ENCODE measurements at places on chromosomes 5 and 9.

GRCh38 chr5:143318270-143318669 is 85.2 kb downstream of the NR3C1 start:
- no peak for DNase-seq

- no peak for DNase-seq
Measured at GRCh38 chr9:95870906-95871305, 4.6 kb upstream of the ERCC6L2 start.

- DNase-seq, result no peak
Measured at GRCh38 chr5:14628346-14628745, 36.2 kb upstream of the OTULIN start.

DNA sequence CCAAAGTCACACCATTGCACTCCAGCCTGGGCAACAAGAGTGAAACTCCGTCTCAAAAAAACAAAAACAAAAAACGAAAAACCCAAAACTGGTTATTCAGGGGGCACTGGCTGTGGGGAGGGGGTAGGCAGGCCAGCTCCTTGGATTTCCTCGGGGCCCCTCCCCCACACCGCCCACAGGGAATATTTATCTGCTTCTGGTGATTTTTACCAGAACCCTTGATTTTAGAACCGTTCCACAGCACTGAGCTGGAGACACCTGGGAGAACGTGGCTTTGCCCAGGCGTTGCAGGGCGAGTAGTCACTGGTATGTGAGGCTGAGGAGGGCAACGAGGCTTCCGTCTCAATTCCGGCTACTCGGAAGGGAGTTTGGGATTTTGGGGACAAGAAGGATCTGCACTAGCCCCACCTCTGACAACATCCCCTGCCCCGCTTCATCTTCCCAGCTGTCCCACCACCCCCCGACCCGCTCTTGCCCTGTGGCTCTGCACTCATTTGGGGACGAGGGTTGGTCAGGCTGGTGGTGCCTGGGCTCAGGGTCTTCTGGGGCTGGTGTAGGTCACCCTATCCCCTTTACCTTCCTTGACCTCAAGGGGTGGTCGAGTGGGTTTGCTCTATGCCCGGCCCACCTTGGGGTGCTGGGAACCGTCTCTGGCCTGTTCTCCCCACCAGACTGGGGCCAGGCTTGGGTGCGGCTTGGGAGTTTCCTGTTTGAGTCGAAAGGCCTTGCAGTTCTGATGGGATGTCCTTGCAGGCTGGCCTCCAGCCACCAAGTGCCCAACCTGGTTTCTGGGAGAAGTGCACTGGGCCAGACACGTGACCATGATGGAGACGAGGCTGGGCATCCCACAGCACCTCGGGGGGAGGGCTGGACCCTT is 3.5 kb downstream of the AHRR start:
- DNase-seq, result no peak

- no peak for DNase-seq
Measured at GRCh38 chr5:171757853-171758535, 27.6 kb upstream of the SMIM23 start.

DNA sequence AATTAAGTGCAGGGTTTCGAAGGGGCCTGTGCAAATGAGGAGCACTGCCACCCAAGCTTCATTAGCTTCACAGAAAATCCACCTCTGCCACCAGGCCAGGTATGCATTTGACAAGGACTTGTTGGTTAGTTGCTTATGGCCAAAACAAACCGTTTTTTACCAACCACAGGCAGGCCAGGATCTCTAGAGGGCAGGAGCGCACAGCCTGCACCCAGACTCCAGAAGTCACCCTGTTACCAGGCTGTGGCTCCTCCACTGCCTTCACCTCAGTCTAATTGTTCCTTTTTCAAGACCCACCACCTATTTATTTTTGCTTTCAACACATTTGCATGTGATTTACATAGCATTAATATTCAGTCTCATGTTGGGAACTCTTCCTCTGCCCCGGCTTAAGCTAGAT is 78.3 kb upstream of the HSPA9 start:
- DNase-seq, result no peak

DNA sequence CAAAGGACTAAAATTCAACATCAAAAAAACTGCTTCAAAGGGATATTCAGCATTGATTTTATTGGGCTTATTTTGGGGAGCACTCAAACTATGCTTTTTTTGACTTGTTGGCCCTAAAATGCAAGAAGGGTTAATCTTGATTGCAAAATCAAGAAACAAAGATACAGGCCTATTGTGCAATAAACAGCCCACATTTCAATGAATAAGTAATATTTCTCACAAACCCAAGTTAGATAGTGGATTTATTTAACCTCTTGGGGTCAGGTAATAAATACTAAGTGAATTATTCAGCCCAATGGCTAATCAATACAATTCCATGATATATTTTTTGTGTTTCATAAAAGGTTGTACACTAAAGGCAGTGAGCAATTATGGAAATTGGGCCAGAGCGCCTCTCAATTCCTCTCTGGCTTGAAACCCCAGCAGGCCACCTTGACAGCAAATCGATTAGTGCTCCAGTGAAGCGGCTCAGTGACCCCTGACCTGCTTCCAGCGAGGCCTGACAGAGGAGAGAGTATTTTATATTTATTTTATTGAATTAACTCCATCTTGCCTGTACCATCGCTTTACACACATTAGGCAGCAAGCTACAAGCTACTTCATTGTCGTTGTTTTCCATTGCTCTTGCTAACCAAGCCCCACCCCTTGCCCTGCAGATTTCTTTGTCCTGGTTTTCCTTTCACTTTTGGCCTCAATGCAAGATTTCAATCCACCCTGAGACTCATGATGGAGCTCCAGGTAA is 65.5 kb downstream of the EBF1 start:
- no peak for DNase-seq

- no peak for DNase-seq
Measured at GRCh38 chr5:142819292-142819691, 49.1 kb downstream of the ARHGAP26 start.

DNA sequence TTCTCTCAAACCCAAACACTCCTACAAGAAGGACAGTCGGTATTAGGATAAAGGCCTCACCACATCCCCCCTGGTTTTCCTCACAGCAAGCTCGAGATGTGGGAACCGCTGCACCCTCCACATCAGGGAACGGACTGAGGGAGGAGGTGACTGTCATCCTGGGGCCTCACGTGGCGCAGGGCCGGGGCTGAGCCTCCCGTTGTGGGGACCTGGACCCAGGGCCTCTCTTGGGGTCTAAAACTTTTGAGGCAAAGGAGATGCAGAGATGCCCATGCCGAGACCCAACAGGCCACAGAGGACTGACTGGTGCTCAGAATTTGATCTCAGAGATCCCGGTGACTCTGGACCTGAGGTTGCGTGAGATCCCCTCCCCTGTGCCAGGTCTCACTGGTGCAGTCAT is 72.7 kb downstream of the MRPL36 start:
- DNase-seq, result no peak

GRCh38 chr5:157571357-157571827 is 4.2 kb downstream of the ADAM19 start:
- DNase-seq, result no peak

GRCh38 chr9:87551772-87552217 is 54.1 kb downstream of the DAPK1 start:
- no peak for DNase-seq

DNA sequence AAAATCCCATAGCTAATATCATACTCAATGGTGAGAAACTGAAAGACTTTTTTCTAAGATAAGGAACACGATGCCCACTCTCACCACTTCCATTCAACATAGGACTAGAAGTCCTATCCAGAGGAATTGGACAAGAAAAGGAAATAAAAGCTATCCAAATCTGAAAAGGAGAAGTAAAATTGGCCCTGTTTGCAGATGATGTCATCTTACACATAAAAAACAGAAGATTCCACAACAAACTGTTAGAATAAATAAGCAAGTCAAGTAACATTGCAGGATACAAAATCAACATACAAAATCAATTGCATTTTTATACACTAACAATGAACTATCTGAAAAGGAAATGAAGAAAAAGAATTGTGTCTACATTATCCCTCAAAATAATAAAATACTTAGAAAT is 308.0 kb downstream of the MCTP1 start:
- no peak for DNase-seq

- DNase-seq, result no peak
Measured at GRCh38 chr5:107126341-107126740, 544.4 kb downstream of the EFNA5 start.

DNA sequence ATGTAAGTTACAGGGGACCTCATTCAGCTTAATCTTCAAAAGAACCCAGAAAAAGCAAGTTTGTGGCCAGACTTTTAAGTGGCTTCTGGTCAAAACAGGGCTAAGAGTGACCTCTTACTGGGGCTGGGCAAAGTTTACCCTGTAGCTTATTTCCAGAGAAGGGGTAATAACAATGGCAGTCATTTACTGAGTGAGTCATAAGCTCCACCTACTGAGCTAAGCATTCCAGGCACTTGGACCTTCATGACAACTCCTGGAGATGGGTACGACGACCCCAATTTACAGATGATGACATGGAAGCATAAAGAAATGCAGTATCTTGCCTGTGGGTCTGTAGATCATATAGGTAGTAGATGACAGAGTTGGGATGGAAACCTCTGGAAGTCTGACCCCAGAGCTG is 4.7 kb upstream of the GPR151 start:
- DNase-seq, result no peak

Data from thoracic aorta (tissue), 2 donors.